ENCODE measurements at places on chromosomes 2 and 18.

DNA sequence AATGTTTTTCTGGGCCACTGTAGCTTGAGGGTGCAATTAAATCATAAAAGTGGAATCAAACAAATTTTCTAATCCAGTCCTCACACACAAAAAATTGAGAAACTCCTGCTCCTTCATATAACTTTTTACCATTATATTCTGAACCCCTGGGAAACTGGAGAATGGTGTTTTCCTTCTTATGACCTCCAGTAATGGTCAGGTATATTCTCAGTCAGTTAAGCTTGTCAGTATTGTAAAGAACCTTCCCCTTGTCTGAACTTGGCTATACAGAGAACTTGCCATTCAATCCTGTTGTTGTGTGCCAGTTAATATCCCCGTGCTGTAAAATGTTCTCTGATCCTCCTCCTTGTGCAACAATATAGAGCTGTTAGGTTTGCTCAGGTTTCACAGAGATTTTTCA lies 39.5 kb downstream of the ZNF804A start:
- no peaks in the 10 kb centered on the region for H3K36me3 ChIP-seq
- H3K4me1 ChIP-seq: no peaks in the 10 kb centered on the region
- no peaks in the 10 kb centered on the region for H3K27me3 ChIP-seq
- H3K27ac ChIP-seq: no peak overlapping the region
- H3K4me3 ChIP-seq: no peak overlapping the region

DNA sequence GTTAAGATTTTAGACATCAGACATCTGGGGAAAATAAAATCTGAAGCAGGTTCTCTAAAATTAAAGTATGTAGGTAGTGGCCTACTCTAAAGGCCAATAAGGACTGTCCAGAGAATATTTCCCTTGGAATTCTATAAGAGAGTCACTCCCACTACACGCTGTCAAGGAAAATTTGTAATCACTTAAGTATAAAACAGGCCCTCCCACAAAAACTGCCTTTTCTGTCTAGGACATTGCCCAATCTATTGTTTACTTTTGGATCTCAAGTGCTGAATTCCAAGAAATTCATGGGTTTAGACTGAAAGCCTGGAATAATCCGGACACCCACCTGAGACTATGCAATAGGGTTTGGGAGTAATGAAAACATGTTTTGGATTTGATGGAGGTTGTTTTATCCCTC lies 1.7 kb upstream of the SRBD1 start:
- no peak overlapping the region for H3K4me3 ChIP-seq
- H3K36me3 ChIP-seq: no peaks in the 10 kb centered on the region
- no peaks in the 10 kb centered on the region for H3K4me1 ChIP-seq
- H3K27me3 ChIP-seq: no peaks in the 10 kb centered on the region
- no peak overlapping the region for H3K27ac ChIP-seq
- DNase-seq: no peak

- no peak for DNase-seq
- H3K27me3 ChIP-seq: no peaks in the 10 kb centered on the region
- no peaks in the 10 kb centered on the region for H3K36me3 ChIP-seq
- H3K4me1 ChIP-seq: no peaks in the 10 kb centered on the region
- no peak overlapping the region for H3K27ac ChIP-seq
- H3K4me3 ChIP-seq: no peak overlapping the region
These were observed 70.8 kb upstream of the FSHR start for GRCh38 chr2:49225126-49225525.

- H3K27ac ChIP-seq: peak overlapping the region; percentile 18
- peak; percentile 41 for DNase-seq
- H3K36me3 ChIP-seq: no peaks in the 10 kb centered on the region
- peaks cover 28% of the 10 kb centered on the region for H3K4me1 ChIP-seq
- H3K4me3 ChIP-seq: no peak overlapping the region
These were observed 2.8 kb upstream of the RAB31 start for GRCh38 chr18:9705183-9705829.
